Activated CD4-positive, CD25-positive, alpha-beta regulatory T cell treated with anti-CD3 and anti-CD28 coated beads, Interleukin-2, amount 50 U/mL, for 72 hours (primary cell): ENCODE measurements at places on chromosomes 5 and 9.

DNA sequence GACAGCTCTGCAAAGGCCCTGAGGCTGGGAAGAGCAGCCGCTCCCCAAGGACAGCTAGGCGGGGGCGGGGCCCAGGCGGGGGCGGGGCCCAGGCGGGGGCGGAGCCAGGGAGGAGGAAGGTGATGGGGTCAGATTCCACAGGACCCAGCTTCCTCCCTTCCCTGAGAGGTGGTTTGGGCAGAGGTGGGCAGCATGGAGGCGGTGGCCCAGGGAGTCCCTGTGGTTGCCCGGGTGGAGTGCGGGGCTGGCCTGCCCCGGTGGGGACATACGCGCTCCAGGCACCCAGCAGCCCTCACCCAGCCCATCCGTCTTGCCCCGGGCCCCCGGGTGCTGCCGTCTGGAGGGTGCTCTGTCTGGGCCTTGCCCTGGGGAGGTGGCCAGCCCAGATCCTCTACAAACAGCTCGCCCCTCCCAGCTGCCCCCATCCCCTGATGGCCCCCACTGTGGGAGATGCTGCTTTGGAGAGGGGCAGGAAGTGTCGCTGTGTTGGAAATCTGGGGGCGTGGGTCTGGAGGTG is 11.0 kb upstream of the RNU6ATAC start:
- DNase-seq = no peak

GRCh38 chr5:31638345-31638744 is 586 bp upstream of the PDZD2 start:
- DNase-seq = no peak

DNA sequence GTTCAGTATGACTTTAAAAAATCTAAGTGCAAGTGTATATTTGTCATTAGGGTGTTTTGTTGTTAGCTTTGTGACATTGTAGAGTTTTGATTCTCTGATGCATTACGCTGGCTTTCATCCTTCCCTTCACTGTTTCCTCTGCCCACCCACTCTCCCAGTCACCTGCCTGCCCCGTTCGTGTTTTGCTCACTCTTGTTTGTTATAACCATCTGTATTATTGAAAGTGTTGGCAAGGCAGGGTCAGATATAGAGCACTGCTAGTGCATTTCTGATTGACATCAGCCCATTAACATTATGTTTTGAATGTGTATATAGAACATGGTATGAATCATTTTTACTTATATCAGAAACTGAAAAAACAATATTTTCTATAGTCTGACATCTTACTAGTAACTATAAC is 27.3 kb downstream of the SCGB3A1 start:
- DNase-seq = no peak

DNA sequence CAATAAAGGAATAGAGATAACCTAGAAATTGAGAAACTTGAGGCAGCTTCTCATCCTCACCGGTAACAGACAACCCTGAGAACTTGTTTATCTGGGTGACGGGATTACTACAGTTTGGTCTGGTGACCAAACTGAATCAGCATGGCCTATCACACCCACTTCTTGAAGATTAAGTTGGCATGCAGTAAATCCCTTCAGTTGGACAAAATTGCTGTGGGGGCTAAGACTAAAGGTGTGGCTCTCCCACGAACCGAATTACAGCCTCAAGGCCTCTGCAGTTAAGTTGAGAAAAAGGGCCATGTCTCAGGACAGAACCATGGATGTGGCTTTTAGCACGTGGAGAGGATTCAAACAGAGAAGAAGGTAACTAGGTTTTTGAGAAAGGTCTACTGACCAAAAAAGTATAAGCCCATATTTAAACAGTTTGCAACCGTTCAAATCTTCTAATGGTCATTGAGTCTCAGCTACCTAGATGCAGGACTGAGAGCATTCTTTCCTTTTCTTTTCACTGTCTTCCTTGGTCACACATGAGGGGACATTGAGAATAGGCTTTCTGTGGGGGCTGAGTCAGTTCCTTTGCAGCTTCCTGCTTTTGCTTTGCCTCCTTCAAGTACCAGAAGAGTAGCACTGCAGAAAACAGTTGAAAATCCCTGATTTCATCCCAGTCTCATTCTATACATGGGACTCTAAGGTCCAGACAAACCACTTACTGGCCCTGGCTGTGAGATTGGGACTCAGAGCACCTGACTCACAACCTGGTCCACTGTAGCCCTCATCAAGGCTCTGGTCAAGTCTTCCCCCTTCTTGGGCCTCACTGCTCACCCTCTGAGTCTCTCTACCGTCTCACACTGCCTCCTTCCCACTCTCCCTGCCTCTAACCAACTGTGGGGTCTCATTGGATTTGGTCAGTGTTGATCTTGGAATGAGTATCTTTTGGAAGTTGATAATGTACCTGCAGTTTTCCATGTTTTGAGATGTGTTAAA is 30.9 kb downstream of the PDE6A start:
- no peak for DNase-seq

GRCh38 chr9:113978725-113979342 is 99.3 kb downstream of the AMBP start:
- DNase-seq = no peak

DNA sequence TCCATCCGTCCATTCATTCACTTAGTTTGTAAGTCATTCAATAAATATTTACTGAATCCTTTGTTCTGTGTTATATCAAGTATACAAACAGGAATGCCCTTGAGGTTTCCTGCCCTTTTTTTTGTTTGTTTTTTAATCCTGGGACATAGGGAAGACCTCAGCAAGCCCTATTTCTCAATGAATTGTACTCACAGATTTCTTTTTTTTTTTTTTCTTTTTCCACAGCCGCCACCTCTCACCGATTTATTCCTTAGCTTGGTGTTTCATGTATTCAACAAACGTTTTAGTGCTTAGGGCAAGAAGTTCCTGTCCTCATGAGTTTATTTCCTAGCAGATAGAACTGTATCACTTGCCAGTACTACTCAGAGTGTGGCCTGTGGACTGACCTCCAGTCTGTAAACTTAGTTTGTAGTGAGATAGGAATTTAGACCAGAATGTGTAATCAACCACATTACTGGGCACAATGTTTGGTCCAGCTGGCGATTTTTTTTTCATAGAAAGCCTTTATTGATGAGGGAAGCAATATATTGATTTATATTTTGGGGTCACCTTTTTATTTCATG is 35.4 kb upstream of the C5orf47 start:
- no peak for DNase-seq

DNA sequence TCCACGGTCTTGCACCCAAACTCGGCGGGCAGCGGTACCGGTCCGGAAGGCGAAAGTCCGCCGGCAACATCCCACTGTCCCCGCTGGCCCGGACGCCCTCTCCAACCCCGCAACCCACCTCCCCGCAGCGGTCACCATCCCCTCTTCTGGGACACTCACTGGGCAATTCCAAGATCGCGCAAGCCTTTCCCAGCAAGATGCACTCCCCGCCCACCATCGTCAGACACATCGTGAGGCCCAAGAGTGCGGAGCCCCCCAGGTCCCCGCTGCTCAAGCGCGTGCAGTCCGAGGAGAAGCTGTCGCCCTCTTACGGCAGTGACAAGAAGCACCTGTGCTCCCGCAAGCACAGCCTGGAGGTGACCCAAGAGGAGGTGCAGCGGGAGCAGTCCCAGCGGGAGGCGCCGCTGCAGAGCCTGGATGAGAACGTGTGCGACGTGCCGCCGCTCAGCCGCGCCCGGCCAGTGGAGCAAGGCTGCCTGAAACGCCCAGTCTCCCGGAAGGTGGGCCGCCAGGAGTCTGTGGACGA is 33.3 kb downstream of the CD180 start:
- no peak for DNase-seq

- no peak for DNase-seq
Measured at GRCh38 chr5:161286066-161286655, 260.4 kb downstream of the GABRB2 start.

DNA sequence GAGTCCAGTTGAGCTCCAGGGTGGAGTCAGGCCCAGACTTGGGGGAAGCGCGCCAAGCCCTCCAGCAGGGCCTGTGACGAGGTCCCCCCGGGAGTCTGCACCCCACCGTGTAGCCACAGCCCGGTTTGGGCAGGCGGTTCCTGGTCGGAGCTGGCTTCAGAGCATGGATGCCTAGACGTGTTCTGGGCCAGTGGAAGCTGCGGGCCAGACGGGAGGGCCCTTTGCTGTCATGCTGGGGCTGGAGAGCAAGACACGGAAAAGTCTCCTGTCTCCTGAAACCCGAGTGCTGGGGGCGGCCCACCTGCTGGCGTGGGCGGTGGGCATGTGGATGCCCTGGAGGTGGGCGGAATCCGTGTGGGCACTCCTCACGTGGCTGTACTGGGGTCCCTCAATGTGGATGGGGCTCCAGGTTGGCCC is 1.9 kb downstream of the GPSM1 start:
- DNase-seq = no peak

DNA sequence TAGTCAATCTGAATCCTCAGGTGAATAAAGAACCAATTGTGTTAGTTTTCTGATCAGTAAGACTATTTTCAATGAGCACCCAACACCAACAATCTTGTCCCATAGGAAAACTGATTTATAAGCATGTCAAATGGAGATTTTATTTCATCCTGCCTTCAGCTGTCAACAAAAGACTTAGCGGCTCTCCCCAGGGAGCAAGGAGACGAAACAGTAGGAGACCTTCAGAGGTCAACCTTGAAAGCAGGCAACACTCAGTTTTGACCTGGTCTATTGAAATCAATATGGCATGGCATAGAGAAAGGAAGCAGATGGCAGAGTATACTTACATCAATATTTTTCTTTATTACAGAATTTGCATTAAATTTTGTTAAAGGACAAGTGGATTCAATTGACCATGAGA is 34.1 kb downstream of the ZNF622 start:
- DNase-seq = no peak

DNA sequence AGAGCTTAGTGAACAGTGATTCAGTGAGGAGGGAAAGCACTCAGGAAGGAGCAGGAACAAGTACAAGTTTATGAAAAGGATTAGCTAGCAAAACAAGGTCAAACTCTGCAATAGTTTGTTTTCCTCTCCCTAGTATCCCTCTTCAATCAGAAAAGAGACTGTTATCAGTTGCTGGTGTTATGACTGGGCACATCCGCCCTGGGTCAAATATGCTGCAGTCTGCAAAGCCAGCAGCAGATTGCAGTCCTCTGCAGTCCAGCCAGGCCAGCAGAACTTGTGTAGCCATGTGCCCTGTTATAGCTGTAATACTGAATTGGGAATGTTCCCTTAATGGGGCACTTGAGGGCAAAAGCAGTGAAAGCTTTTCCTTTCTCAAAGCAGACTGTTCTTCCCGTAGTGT is 12.0 kb downstream of the PCDHAC2 start:
- no peak for DNase-seq

DNA sequence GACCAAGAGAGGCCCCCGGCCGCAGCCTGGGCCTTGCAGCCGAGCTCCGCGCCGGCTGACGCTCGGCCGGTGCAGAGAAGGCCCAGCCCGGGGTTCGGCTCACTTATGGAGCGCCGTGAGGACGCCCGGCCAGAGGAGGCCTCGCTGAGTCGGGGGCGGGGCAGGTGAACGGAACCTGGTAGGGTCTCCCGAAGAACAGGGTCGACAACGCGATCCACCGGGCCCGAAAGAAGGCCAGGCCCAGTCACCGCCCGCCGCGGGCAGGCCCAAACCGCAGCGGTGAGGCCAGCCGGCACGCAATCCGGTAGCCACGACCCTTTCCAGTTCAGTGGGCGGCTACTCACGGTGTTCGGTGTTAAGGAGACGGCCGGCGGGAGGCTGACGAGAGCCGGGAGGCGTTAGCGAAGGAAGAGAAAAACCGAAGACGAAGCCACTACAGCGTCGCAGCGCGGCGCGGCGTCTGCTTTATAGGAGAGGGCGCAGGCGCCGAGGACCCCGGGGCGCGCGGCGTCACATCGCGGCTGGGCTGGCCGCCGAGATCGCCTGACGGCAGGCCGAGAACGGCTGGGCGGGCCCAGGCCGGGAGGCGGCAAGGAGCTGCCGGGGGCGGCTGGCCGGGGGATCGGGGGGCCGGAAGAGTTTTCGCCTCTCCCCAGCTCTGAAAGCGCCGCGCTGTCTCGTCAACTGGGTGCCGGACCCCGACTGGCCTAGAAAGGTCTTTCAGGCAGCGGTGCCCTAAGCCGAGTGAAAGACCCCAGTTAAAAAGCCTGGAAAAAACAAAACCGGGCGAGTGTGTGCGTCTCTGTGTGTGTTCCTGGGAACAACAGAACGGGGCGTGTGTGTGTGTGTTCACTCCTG is at the start of gene SKP1:
Gene SKP1, minus strand, starts transcription at position 440 of the 858 bp plus-strand sequence. CDS start 2,928 bp downstream, outside the sequence.
- peak; percentile 89 for DNase-seq

DNA sequence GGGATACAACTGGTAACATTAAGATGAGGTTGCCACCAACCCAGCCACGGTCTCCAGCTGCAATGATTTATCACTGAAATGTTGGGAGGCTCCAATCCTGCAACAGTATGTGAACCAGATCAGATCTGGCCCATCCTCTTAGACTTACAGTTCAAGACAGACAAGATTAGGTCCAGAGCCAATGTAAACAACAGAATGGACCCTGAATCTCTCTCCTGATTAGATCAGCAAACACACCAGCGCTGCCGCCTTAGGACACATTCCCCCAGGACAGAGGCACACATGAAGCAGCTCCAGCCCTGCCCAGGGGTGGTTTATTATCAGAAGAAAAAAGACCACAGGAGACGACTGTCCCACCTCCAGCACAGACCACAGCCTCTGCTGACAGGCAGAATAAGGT is 82.1 kb downstream of the SLIT3 start:
- DNase-seq = no peak

DNA sequence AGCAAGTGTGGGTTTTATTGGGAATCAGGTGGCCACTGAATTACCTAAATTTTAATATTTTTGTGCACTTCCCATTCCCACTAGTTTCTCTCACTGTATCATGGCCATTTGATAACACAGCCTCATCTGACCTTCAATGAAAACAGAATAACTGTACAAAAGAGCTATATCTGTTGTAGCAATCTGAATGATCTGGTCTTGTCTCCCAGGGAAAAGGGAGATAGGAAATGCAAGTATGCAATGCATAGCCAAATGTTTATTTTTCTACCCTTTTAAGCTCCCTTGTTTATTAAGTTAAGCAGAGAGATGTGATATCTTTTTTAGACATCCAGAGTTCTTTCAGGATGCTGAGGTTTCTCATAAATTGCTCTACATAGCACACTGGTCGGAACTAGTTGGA is 288.3 kb upstream of the CLINT1 start:
- no peak for DNase-seq

DNA sequence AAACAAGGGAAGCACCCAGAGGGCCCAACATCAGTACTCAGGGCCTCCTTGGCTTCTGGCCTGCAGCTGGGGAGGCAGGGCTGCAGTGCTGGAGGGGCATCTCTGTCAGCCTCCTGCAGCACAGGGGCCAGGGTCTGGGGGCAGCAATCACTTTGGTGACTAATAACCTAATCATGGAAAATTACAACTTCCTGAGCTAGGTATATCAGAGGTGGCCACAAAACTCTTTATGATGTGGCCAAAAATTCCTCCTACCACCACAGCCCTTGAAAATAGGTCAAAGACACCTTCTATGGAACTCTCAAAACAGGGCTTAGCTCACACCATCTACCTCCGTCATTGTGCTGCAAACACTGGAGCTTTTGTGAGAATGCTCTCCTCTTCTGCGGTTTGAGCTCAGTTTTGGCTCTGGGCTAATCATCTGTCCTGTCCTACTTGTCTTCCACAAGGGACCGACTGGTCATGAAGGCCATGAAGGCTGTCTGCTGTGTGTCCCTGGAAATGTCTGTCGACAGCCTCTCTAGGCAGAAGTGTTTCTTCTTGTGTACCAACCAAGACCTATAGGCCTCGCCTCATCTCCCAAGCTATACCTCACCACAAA is 28.6 kb downstream of the CSF2 start:
- DNase-seq = peak; percentile 29
